ENCODE measurements at places on chromosomes 4 and X.

GRCh38 chr4:174373821-174374220, 90.1 kb downstream of the CEP44 start:
- DNase-seq: no peak

GRCh38 chrX:22032084-22032483, at the start of gene PHEX:
PHEX (plus strand) TSS chrX:22032325; CDS start chrX:22033006, 681 bp downstream.
- DNase-seq: no peak

- DNase-seq: no peak
Measured at GRCh38 chr4:156501962-156502361, 469.6 kb downstream of the PDGFC start.

GRCh38 chrX:119757979-119758730, at the start of gene SOWAHD:
SOWAHD (plus strand) TSS chrX:119758588; CDS start chrX:119758668, 80 bp downstream.
- peak; percentile 39 for DNase-seq

DNA sequence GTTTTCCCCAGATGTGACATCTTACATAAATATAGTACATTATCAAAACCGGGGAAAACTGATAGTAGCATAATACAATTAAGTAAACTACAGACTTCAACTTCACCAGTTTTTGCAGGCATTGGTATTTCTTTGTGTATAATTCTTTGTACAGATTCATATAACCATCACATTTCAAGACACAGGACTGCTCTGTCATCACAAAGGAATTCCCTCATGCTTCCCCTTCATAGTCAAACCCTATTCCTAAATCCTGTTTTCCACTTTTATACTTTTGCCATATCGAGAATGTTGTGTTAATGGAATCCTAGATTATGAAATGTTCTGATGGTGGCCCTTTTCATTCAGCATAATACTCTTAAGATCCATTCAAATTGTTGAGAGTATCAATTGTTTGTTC, 36.0 kb downstream of the STIM2 start:
- no peak for DNase-seq

DNA sequence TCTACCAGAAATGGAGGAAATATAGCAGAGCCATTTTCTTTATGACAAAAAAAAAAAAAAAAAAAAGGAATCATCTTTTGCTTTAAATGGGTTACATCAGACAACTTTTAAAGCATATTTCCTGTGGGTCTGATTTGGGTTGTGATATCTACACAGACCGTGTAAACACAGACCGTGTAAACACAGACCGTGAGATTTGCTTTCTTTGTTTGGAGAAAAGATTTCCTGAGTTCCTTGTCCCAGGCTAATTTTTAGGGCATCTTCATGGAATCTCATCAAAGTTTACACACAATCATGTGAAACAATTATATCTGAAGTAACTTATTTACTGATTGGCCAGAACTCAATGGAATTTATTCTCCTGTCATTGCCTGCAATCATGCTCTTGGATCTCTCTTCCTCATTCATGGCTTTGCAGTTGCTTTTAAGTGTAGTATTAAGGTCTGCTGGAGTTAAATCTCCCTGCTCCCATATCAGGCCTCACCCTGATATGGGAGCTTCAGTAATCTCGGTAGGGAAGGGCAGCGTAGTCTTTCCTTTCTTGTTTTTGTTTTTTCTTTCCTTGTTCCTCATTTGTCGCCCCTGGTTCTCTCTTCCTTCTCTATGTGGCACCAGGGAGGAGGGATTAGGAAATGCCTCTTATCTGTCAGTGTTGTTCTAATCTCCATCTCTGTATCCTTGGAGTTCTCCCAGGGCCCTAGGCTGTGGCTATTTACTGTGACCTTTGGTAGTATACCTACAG, 248.6 kb upstream of the JADE1 start:
- DNase-seq: no peak

GRCh38 chr4:162163892-162164759, at the start of gene FSTL5:
FSTL5 (minus strand) TSS chr4:162164000; CDS start chr4:162111396, 52,604 bp downstream.
- no peak for DNase-seq

DNA sequence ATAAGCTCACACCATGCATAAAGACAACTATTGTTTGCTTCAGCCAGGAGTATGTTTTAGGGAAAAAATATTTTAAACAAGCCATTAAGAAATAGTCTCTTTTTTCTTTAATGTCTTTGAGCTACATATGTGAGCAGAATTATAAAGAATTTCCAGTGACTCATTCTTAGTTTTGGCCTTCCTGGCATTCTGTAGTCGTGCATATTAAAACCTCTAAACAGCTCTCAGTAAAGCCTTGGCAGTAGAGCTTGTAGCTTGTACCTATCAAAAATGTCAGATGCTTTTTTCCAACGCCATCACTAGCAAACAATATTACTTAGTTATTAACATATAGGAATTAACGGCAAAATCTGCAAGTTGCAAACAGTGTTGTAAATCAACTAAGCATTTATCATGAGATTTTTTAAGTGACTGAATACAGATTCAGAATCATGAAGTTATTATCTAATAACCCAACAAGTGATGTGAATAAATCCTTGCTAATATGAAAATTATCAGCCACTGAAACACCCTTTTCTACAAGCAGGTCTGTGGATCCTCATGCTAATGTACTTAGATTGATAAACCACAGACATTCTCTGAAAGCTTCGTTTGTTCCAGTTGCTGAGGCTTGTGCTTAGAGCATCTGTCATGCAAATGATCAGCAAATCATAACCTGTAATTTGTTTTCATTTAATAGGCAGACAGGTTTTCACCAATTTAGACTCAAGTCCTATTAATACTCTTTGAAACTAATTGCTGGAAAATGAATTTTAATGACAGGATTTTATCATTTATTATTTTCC, 412.0 kb upstream of the ATOH1 start:
- DNase-seq: no peak

DNA sequence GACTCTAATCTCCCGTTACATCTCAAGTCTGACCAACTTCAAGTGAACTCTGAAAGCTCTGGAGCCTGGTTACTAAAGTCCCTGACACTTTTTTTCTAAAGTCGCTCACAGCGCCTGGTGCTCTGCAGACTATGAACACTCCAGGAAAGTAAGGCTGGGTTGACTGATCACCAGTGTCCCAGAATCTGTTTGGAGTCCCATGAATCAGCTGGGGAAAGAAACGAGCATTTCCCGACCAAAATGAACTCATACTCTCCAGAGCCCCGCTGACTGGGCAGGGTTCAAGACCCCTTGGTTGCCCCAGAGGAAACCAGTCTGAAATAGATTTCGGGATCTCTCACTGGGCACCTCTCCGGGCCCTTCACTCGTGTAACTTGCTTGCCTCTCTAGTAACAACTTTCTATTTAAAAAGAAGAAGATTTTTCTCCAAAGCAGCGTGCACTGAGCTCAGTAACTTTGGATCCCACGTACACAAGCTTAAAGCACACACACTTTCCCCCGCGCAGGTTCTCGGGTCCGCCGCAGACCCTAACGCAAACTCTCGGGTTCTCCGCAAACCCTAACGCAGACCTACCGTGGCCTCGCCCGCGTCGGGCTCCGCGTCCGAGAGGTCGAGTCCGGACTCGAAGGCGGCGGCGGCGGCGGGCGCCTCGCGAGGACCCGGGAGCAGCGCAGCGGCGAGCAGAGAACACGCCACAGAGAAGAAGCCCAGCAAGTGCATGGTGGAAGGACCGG, 964 bp downstream of the VEGFC start:
- no peak for DNase-seq

- no peak for DNase-seq
Measured at GRCh38 chr4:138494931-138495330, 252.8 kb upstream of the SLC7A11 start.

DNA sequence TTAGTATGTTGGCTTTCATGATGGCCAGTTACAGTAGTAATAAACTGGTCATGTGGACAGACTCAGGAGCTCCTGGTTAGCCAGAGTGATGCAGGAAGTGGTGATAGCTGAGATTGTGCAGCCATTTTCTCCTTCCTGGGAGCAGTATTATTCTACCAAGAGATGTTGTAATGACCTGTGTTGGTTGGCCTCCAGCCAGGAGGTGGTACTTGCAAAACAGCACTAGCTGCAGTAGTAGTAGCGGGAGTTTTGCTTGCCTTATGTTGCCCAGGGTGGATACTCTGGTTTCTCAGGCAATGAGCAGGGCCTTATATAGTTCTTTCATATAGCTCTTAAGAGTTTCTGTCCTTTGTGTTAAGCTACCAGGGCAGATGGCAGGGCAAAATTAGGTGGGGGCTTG, 998.8 kb downstream of the GLUD2 start:
- DNase-seq: no peak

Data from CD4-positive, alpha-beta T cell treated with Interleukin-21 for 1 hour (primary cell).